NCI-H1694 (cell line): ENCODE measurements at places on chromosomes 4 and X.

GRCh38 chr4:71212216-71212615 is 126.6 kb upstream of the SLC4A4 start:
- no peak for DNase-seq

GRCh38 chr4:110371016-110371770 is 104.8 kb upstream of the ENPEP start:
- DNase-seq: no peak

GRCh38 chr4:187301923-187302322 is 578.3 kb upstream of the FAT1 start:
- no peak for DNase-seq

GRCh38 chr4:98496152-98496845 is 162.1 kb downstream of the TSPAN5 start:
- no peak for DNase-seq

- DNase-seq: peak; percentile 1
Observed at GRCh38 chr4:110586131-110586850, 36.6 kb downstream of the PITX2 start.
